ENCODE measurements at places on chromosomes 7 and 10.

- peak overlapping the region; percentile 60 for H3K27ac ChIP-seq
- no peaks in the 10 kb centered on the region for H3K36me3 ChIP-seq
- H3K27me3 ChIP-seq = no peaks in the 10 kb centered on the region
- no peak overlapping the region for H3K4me3 ChIP-seq
Observed at GRCh38 chr7:47940088-47941013, 7.9 kb downstream of the PKD1L1 start.

GRCh38 chr10:113169853-113170460, 219.9 kb downstream of the TCF7L2 start:
- no peaks in the 10 kb centered on the region for H3K4me1 ChIP-seq
- no peaks in the 10 kb centered on the region for H3K27me3 ChIP-seq
- H3K36me3 ChIP-seq = peaks cover 22% of the 10 kb centered on the region
- no peak for DNase-seq

- H3K4me1 ChIP-seq = no peaks in the 10 kb centered on the region
- H3K4me3 ChIP-seq = no peak overlapping the region
- no peak for DNase-seq
- H3K27me3 ChIP-seq = no peaks in the 10 kb centered on the region
- H3K27ac ChIP-seq = no peak overlapping the region
- no peaks in the 10 kb centered on the region for H3K36me3 ChIP-seq
Observed at GRCh38 chr10:68301301-68301700, 30.6 kb upstream of the HNRNPH3 start.

GRCh38 chr10:89640241-89640640, 4.8 kb downstream of the PANK1 start:
- no peak for DNase-seq
- H3K4me1 ChIP-seq = peaks cover 10% of the 10 kb centered on the region
- no peaks in the 10 kb centered on the region for H3K27me3 ChIP-seq
- no peaks in the 10 kb centered on the region for H3K36me3 ChIP-seq

- no peak for DNase-seq
- no peak overlapping the region for H3K27ac ChIP-seq
- no peak overlapping the region for H3K4me3 ChIP-seq
- no peaks in the 10 kb centered on the region for H3K4me1 ChIP-seq
- no peaks in the 10 kb centered on the region for H3K36me3 ChIP-seq
- H3K27me3 ChIP-seq = no peaks in the 10 kb centered on the region
Observed at GRCh38 chr10:44960482-44961229, 1.1 kb downstream of the RASSF4 start.

GRCh38 chr7:151143261-151144015, 24.1 kb downstream of the GBX1 start:
- no peak overlapping the region for H3K4me3 ChIP-seq
- no peak overlapping the region for H3K27ac ChIP-seq
- no peaks in the 10 kb centered on the region for H3K27me3 ChIP-seq
- H3K4me1 ChIP-seq = no peaks in the 10 kb centered on the region

GRCh38 chr7:46349490-46349889, 428.4 kb upstream of the IGFBP3 start:
- no peak overlapping the region for H3K27ac ChIP-seq
- H3K4me3 ChIP-seq = no peak overlapping the region
- H3K36me3 ChIP-seq = no peaks in the 10 kb centered on the region
- H3K4me1 ChIP-seq = no peaks in the 10 kb centered on the region
- DNase-seq = no peak

DNA sequence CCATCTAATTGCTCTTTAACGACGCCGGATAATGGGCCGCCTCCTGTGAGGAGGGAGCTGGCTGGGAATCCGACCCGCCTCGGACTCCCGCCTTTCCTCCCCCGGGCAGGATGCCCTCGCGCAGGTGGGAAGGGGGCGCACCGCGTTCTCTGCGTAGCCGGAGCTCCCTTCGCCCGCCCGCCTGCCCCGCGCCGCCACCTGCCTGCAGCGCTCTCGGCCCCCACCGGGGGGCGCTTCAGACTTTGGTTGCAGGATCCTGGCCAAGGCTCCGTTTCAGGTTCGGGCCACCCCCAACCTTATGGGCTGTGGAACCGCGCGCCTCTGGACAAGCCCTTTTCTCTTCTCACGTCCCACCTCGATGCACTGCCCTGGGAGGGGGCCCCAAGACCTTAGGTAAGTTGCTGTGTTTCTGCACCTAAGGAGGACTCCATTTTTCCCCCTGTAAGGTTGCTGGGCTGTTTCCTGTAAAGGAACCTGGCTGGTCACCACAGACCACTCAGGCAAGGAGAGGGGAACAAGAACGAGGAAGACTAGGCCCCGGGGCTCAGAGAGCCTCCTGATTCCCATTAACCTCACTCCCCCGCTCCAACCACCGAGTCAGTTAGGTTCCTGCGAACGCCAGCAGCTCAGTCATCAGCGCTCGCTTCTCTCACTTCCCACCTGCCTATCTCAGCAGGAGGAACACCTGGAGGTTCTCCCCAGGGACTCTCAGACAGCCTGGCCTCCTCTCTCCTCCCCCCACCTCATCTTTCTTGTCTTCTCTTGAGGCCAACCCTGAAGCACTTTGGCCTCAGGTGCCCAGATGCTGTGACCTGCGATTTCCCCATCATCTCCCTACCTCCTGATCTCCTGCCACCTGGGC, 11.3 kb upstream of the KAZALD1 start:
- no peak for DNase-seq
- H3K27ac ChIP-seq = no peak overlapping the region
- peaks cover under 1% of the 10 kb centered on the region for H3K36me3 ChIP-seq
- H3K4me1 ChIP-seq = peaks cover 7% of the 10 kb centered on the region
- H3K4me3 ChIP-seq = no peak overlapping the region

GRCh38 chr10:35318551-35318950, 17.8 kb upstream of the CCNY start:
- DNase-seq = no peak
- H3K36me3 ChIP-seq = peaks cover 49% of the 10 kb centered on the region
- no peak overlapping the region for H3K4me3 ChIP-seq

DNA sequence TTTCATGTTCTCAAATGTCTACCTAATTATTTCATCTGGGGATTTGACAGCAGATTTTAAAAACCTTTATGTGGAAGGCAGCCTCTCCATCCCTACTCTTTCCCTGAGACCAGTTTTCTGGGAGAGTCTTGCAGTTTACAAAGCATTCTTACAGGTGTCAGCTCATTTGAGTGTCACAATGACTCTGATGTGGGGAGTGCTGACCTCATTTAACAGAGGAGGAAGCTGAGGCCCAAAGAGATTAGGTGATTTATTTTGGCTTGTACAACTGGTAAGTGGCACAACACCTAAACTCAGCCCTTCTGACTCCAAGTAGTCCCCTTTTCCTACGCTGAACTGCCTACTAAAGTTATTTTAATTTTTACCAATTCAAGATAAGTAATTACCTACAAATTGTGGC, 33.3 kb upstream of the MAT1A start:
- no peaks in the 10 kb centered on the region for H3K36me3 ChIP-seq
- no peak for DNase-seq
- no peak overlapping the region for H3K27ac ChIP-seq
- no peaks in the 10 kb centered on the region for H3K4me1 ChIP-seq
- no peaks in the 10 kb centered on the region for H3K27me3 ChIP-seq
- H3K4me3 ChIP-seq = no peak overlapping the region

DNA sequence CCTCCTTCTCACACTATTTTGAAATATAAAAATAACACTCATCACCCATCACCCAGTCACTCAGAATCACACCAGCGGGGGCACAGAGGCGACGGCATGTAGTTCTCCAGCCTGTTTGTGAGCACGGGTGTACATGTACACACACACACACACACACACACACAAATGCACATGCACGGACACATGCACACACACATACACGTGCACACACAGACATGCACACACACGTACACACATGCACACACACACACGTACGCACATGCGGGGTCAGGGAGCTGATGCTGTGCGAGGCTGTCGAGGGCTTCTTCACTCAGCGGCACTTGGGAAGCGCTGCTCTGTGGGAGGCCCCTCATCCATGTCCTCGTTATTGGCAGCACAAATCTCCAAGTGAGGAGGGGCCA, 178.8 kb downstream of the ELFN1 start:
- DNase-seq = no peak
- no peaks in the 10 kb centered on the region for H3K36me3 ChIP-seq
- H3K27ac ChIP-seq = no peak overlapping the region
- H3K4me1 ChIP-seq = no peaks in the 10 kb centered on the region

DNA sequence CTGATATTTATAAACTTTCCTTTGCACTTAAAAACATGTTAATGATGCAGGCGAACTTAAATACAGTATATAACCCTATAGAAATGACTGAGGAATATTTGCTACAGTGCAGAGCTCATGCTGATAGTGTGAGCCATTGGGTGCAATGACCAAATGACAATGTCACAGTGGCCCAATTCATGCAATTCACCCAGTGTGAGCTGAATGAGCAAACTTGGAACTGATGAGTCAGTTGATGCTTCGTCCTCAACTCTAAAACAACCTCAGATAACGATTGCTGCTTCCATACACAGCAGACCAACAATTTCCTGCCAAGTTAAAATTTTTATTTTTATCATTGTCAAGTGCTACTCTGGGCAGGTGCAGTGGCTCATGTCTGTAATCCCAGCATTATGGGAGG, 12.1 kb upstream of the ZC3HAV1L start:
- no peaks in the 10 kb centered on the region for H3K4me1 ChIP-seq
- DNase-seq = no peak
- no peak overlapping the region for H3K4me3 ChIP-seq
- H3K27ac ChIP-seq = no peak overlapping the region

GRCh38 chr7:113392421-113392820, 274.1 kb upstream of the SMIM30 start:
- H3K36me3 ChIP-seq = no peaks in the 10 kb centered on the region
- no peak overlapping the region for H3K4me3 ChIP-seq
- no peaks in the 10 kb centered on the region for H3K27me3 ChIP-seq
- no peaks in the 10 kb centered on the region for H3K4me1 ChIP-seq

DNA sequence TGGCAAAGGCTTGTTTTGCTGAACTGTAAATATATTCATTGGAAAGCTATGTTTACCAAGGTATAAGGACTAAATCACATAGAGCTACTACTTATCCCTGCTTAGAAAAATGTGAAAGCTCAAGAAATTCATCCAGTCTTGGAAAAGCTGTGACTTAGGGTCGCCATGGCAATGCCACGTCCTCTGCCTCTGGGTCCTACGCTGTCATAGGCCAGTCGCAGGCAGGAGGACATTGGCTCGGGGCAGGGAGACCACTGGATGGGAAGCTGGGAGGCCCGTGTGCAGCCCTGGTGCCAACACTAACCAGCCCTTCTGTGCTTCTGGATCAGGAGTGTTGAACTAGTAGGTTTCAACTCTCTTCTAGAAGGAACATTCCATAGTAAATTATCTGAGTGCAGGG, 67.3 kb upstream of the PDZD8 start:
- H3K27me3 ChIP-seq = no peaks in the 10 kb centered on the region
- H3K36me3 ChIP-seq = no peaks in the 10 kb centered on the region
- no peak overlapping the region for H3K4me3 ChIP-seq

DNA sequence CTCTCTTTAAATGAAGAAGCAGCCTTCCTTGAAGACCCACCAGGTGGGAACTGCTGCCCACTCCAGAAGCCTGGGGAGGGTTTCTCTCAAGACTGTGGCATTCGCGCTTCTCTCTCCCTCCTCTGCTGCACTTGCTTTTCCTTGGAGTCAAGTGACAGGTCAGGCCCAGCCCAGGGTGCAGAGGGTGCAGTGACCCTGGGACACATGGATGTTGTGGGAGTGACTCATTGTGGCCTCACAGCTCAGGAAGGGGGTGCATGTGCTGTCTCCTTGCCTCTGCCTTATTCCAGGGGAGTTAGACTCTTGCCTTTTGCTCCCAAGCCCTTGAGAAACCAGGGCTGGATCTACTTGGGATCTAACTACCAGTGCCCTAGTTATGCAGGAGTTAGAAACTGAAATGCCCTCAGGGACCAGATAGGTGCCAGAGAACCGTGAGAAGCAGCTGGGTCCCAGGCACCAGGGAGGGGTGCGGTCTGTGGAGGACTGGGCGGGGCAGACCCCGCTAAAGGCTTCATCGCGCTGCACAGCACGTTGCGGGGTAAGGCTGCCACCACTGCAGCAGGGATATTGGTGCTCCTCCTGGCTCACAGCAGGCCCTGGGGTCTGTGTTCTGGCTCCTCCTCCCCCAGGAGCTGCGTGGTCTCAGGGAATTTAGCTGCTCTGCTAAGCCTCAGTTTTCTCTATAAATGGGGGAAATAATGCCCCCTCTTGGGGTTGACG, 11.4 kb downstream of the FAM241B start:
- H3K4me1 ChIP-seq = peaks cover 8% of the 10 kb centered on the region
- no peak overlapping the region for H3K4me3 ChIP-seq
- H3K27ac ChIP-seq = no peak overlapping the region

- H3K4me1 ChIP-seq = no peaks in the 10 kb centered on the region
- no peaks in the 10 kb centered on the region for H3K27me3 ChIP-seq
- H3K27ac ChIP-seq = no peak overlapping the region
- no peak overlapping the region for H3K4me3 ChIP-seq
- DNase-seq = no peak
Observed at GRCh38 chr10:34593374-34593890, 221.7 kb downstream of the PARD3 start.

DNA sequence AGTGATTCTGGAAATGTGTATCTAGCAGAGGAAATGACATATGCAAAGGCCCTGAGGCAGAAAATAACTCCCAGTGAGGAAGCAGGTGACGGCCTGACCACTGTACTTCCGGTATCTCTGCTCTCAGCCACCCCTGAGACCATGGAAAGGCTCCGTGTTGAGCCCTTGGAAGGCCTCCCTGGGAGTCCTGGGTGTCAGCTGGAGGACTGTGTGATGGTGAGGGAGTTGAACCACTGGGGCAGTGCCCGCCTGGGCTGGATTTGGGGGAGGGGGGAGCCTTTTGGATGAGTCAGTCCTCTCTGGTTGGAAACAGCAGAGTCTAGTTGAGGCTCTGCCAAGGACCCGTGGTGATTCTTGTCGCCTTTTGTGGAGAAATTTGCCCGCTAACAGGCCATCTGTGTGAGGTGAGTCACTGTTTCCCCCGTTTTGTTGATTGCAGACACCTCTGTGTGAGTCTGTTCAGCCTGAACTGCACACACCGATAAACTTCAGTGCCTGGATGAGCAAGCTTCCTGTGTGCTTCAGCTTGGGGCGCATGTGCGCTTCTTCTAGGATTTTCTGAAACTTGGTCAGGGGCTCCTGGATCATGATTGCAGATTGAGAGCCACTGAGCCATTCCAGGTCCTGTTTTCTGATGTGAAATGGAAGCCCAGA, 98.6 kb downstream of the GRK5 start:
- H3K27me3 ChIP-seq = no peaks in the 10 kb centered on the region
- H3K4me1 ChIP-seq = peaks cover 22% of the 10 kb centered on the region
- DNase-seq = peak; percentile 92
- no peaks in the 10 kb centered on the region for H3K36me3 ChIP-seq
- H3K4me3 ChIP-seq = no peak overlapping the region

GRCh38 chr7:137981668-137982067, 20.2 kb downstream of the CREB3L2 start:
- H3K4me1 ChIP-seq = peaks cover 34% of the 10 kb centered on the region
- no peaks in the 10 kb centered on the region for H3K27me3 ChIP-seq
- H3K4me3 ChIP-seq = no peak overlapping the region

- H3K27me3 ChIP-seq = peaks cover 2% of the 10 kb centered on the region
- no peaks in the 10 kb centered on the region for H3K4me1 ChIP-seq
- no peaks in the 10 kb centered on the region for H3K36me3 ChIP-seq
- no peak overlapping the region for H3K27ac ChIP-seq
- H3K4me3 ChIP-seq = no peak overlapping the region
Observed at GRCh38 chr10:126734967-126735366, 64.5 kb upstream of the C10orf90 start.

GRCh38 chr10:87860156-87860795, 3.1 kb downstream of the KLLN start:
- no peaks in the 10 kb centered on the region for H3K4me1 ChIP-seq
- 0 out of 2 replicates have a peak, but pooled peaks cover 2% of the 10 kb centered on the region for H3K36me3 ChIP-seq
- H3K4me3 ChIP-seq = no peak overlapping the region
